HFFc6 (cell line): ENCODE measurements at places on chromosomes 3 and 15. TPM values are rescaled to one million over a fixed set of nuclear protein-coding genes. Genes with fewer than 3 reads are reported as not detected.

Gene PLA2G4B
- total RNA-seq = 0.77 to 2.8 TPM (median 1.4 TPM) in 3 replicates

Gene WDR49
- total RNA-seq = not detected in 3 replicates

- no peak for DNase-seq
Observed at GRCh38 chr3:32128936-32129335, 22.5 kb downstream of the GPD1L start.

DNA sequence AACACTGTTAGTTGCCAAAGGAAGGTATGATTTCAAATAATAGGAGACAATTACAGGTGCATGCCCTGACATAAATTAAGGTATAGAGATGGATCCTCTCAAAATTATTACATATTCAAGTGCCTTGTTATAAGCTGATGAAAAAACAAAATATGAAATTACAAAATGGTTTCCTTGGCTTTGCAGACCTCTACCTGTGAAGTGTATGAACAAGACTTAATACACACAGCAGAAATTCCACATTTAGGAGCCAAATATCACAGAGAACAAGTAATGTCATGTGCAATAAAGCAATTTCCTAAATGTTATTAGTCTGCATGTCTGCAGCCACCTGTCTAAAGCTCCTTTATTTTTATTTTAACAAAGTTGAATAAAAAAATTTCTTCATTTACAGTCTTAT is 151.5 kb downstream of the ALCAM start:
- no peak for DNase-seq
